ENCODE measurements at places on chromosomes 1 and 21.

DNA sequence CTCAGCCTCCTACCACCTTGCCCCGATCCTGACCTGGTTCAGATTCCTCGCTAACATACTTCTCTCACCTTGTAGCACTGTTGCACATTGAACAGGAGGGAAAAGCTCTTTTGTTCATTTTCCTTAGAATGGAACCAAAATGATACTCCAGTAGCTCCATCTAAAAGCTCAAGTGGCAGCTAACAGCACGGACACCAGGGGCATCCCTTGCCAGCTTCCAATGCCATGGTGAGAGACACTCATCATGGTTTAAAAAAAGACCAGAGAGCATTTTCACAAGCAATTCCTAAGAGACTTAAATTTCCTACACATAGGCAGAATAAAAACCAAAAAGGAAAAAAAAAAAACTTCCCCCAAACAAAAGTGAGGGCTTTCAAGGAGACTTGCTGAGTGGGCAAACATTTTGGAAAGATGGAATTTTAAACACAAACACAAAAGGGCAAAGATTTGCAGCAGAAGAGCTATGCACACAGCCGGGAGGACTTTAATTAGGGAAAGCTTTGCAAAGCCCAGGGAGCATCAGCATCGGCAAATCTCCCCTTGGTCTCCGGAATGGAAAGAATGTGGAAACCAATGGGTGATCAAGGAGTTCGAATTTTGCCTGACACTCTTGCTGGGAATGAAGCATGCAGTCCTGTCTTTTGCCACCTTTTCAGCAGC lies 84.3 kb downstream of the CAPZB start:
- no peak for DNase-seq

- DNase-seq = no peak
Observed at GRCh38 chr21:44805226-44805625, 3.6 kb upstream of the UBE2G2 start.

- no peak for DNase-seq
Observed at GRCh38 chr1:203371288-203371687, 20.4 kb upstream of the FMOD start.

DNA sequence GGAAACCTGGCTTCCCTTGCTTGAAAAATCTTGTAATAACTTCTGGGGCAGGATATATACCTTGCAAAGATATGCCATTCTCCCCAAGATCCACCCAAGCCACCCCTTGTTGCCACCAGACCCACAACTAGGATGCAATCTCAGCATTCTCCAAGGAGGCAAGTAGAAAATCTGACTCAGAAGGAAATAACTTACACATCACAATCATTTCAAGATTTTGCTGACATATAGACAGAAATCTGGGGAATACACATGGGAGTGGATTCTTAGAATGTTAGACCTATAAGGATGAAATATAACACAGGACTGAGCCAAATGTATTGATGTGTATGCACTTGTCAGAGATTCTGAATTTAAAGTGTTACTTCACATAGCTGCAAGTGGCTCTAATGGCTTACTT lies 14.8 kb upstream of the ZDHHC18 start:
- no peak for DNase-seq

DNA sequence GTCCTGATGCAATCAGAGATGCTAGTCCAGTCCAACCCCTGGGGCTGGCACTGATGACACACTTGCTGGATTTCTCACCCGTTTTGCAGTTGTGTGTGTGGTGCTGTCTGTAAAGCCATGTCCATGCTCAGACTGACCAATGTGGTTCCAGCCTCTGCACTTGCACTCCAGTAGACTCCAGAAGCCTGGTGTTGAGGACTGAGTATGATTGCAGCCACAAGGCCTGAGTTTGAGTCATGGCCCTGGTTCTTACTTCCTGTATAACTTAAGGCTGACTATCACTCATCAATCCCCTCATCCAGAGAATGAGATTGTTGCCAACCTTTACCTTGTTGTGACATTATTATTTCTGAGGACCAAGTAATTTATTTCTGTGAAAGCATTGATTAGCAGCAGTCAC lies 34.8 kb upstream of the IKBKE start:
- no peak for DNase-seq

DNA sequence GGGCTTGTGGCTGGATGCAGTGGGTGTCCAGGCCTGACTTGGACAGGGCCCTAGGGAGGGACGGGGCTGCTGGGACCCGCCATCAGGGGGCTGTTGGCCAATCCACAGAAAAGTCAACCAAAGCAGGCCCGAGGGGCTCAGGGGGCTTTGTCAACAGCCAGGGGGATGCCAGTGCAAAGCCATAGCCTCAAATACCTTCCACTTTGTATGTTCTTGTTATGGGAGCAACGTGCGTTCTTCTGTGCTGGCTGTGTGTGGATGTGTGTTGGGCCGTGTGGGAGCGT lies 35.4 kb upstream of the ARF1 start:
- DNase-seq = no peak

DNA sequence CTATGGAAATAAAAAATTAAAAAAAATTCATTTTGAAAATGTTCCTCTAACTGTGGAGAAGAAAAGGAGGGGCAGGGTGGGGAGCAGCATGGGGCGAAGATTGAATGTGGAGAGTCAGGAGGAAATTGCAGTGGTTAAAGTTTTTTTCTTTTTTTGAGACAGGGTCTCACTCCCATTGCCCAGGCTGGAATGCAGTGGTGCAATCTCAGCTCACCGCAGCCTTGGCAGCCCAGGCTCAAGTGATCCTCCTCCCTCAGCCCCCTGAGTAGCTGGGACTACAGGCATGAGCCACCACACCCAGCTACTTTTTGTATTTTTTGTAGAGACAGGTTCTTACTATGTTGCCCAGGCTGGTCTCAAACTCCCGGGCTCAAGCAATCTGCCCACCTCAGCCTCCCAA lies 67.6 kb downstream of the ADSS2 start:
- DNase-seq = no peak

DNA sequence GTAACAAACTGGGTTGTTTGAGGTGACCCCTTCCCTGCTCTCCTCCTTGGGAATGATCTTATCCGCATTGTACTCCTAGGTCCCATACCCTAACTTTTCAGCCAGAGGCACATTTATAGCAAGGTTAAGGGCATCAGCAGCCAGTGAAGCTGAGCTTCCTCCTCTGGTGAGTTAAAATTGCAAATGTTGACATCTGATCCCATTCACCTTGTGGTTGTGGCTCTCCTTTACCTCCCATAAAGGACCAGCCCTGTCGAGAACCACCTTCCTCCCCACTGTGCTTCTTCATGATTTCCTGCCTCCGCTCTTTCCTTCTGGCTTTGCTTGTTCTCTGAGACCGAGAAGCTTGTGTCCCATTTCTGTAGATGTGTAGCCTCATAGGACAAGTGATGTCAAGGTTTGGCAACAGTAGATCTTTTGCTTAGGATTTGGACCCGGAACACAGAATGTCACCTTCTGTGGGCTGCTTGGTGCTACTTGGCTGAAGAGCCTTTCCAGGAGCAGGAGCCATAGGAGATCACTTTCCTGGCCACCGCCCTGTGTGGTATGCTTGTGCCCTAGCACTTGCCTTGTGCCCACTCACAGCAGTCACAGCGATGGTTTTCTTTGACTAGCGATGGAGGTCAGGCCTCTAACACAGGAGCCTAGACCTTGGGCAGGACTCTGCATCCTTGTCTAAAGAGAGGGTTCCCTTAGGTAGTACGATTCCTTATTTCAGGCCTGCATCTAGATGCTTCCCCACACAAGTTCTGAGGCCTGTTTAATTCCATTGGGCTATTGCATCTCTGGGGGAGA lies 18.8 kb downstream of the SZRD1 start:
- no peak for DNase-seq

- DNase-seq = no peak
Observed at GRCh38 chr1:204545881-204546280, 29.7 kb downstream of the MDM4 start.

DNA sequence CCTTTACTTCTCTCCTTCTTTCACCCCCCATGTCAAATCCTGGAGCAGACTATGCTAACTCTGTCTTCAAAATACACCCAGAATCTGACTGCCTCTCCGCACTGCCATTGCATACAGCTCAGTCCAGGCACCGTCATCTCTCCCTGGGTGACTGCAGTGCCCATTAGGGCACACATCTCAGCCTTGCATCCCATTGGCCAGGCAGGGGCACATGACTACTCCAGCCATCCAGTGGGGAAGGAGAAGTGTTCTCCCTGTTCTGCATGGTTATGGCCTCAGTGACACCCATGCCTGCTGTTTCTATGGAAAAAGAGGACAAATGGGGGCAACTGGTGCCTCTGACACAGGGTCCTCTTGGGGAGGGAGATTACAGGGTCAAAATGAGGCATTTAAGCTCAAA lies 270.5 kb downstream of the MATN1 start:
- DNase-seq = no peak

DNA sequence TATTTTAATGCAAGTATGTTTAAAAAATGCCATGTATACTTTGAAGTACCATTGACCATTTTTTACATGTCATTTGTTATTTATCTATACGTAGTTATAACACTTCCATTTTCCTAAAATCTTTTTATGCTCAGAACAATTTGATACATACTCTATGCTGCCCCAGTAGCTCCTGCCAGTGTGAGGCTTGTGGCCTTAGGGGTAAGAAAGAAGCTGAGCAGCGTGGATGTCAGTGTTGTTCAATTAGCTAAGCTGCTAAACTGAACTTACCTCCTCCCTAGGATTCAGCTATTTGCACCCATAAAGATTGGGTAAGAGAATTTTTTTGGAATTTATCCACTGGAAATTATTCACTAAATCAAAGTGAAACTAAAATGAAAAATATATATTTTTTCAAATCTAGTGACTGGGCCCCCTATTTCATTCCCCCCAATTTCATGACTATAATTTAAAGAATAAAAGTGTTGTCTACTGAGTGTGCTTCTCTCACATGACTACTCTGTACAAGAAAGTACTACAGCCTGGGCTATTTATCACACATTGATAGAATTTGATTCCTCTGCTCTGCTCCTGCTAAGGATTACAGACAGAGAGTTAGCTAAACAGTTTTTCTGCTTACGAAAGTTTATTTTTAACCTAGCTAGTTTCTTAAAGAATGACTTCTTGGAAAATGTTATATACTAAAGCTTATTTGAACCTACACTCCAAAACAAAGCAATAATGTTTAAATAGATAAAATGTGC lies 1030.3 kb upstream of the ADGRL4 start:
- DNase-seq = no peak

GRCh38 chr1:10149231-10149630 lies 61.1 kb upstream of the KIF1B start:
- no peak for DNase-seq

GRCh38 chr1:230141797-230142607 lies 75.0 kb downstream of the GALNT2 start:
- DNase-seq = no peak

DNA sequence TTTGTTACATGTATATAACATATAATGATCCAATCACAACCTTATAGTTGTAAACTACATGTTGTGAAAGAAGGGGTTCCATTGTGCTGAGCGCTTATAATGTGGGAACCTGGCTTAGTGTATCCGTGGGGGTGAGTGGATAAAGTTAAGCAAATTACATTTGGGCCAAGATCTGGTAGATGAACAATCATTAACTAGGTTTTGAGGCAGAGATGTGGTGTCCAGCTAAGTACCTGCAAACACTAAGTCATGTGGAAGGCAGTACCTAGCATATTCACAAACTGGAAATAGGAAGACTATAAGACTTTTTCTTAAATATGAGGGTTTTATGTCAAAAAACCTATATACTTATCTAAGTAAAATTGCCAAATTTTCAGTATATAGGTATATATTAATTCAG lies 167.2 kb upstream of the PDE4B start:
- no peak for DNase-seq

DNA sequence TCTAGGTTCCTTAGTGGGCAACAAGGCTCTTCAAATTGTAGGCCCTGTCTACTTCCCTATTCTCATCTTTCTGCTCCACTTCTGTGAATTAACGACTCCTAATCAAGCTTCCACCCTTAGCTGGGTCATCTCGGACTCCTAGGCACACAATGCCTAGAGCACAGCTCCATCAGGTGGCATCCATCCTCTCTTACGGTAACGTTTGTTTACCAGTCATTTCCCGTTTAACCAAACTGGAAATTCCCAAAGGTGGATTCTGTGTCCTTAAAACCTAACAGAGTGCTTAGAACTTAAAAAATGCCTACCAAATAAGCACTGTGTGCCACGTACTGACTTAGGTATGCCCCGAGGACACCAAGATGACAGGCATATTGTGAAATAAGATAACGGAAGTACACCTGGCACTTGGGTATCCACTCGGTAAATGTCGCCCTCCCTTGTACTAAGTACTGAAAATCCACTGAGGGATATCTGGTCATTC lies 1.5 kb downstream of the PARP1 start:
- peak; percentile 41 for DNase-seq

DNA sequence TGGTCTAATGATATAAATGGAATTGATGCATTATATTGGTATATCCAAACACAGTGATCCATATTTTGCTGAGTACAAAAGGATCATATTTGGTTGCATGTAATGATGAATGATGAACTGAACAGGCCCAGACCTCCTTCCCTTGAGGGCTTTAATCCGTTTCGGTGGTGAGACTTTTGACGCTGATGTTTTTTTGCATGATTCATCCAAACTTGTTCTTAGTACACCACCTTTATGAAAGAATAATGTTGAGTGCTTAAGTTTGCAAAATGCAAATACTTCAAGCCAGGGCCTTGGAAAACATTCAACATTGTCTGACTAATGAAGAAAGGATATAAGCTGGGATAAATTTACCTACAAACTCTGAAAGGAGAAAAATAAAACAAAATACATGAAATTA lies 19.2 kb downstream of the HOOK1 start:
- DNase-seq = no peak

GRCh38 chr1:170959385-170959784 lies 24.1 kb downstream of the MROH9 start:
- no peak for DNase-seq

DNA sequence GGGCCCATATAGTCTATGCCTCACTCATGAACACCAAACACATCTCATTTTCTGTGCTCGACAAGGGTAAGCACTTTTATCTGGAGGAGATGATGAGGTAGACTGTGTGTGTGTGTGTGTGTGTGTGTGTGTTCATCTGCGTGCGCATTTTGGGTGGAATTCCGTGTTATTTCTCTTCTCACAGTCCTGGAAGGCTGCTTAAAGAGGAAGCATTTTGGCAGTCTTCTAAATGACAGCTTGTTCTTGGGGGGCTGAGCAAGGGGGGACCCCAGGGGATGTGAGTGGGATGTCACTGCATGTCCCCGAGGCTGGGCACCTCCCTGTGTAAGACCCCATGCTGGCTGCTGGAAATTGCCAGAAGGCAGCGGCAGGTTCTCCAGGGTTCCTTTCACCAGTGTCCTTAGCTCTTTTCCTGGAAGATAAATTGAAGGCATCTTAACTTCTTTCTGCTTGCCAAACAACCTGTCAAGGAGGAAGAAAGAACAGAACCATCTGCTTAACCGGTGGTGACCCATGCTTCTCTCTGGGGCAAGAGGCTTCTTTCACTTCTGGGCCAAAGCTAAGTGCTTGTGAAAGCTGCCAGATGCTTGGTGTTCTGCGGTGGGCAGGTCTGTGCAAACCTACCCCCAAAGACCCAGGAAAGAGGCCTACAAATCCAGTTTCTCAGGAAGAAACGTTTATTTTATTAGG lies 9.9 kb upstream of the RD3 start:
- no peak for DNase-seq

- peak; percentile 66 for DNase-seq
Observed at GRCh38 chr1:89941110-89941766, 53.7 kb upstream of the ZNF326 start.
